ENCODE measurements at places on chromosomes 11 and 22. TPM values are rescaled to one million over a fixed set of nuclear protein-coding genes. Genes with fewer than 3 reads are reported as not detected.

KCNJ1 gene
- not detected for total RNA-seq

C11orf87 gene
- total RNA-seq: under 0.01 TPM

SUSD2 gene
- 0.28 TPM for total RNA-seq

MMP13 gene
- not detected for total RNA-seq

EFCAB6 gene
- 1.5 TPM for total RNA-seq

EPS8L2 gene
- total RNA-seq: 31.3 TPM

VWCE gene
- total RNA-seq: 1.6 TPM

SCGB1A1 gene
- total RNA-seq: not detected

KDM4E gene
- not detected for total RNA-seq

LINC01488 gene
- not detected for total RNA-seq

LRRC4C gene
- not detected for total RNA-seq

OR5AK2 gene
- total RNA-seq: not detected

GLYATL1 gene
- 0.69 TPM for total RNA-seq

ZNF280B gene
- total RNA-seq: 2.2 TPM

SLN gene
- not detected for total RNA-seq

APOL5 gene
- total RNA-seq: not detected

KDM4D gene
- 0.74 TPM for total RNA-seq

NOX4 gene
- total RNA-seq: 4.2 TPM

RASD2 gene
- total RNA-seq: 0.89 TPM

HPX gene
- total RNA-seq: 0.30 TPM

RPL3 gene
- 3,390 TPM for total RNA-seq

FGF4 gene
- total RNA-seq: not detected

RBM4B gene
- 26.4 TPM for total RNA-seq

KCNA4 gene
- not detected for total RNA-seq

OR10A2 gene
- total RNA-seq: not detected

MRGPRE gene
- not detected for total RNA-seq

PGA4 gene
- not detected for total RNA-seq

TRIM48 gene
- not detected for total RNA-seq
